ENCODE measurements at places on chromosomes 2 and 18. TPM values are rescaled to one million over a fixed set of nuclear protein-coding genes. Genes with fewer than 3 reads are reported as not detected.

DNA sequence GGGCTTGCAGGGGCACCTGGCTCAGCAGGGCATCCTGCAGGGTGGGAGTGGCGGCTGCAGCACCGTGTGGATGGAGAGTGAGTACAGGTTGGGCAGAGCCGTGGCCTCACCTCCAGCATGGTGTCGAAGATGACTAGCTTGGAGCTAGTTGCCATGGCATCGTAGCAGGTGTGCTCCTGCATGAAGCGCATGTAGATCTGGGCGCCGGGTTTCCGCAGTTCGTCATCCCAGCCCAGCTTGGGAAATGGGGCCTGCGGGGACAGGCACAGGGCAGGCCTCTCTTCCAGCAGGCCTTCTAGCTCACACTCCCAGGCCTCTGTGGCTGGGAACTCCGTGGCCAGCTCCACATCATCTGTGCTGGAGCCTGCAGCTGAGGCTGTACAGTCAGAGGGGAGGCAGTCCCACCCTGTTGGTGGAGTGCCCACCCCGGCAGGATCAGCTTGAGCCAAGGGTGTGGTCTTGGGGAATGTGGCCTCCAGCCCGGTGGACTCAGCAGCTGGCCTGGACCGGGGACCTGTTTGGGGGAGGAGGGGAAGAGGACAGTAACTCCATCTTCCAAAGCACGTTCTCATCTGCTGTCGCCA, 1.6 kb downstream of the PRKAG3 start:
- no peak for DNase-seq
- no peak overlapping the region for H3K4me3 ChIP-seq
- H3K36me3 ChIP-seq, result no peaks in the 10 kb centered on the region
- no peak overlapping the region for H3K27ac ChIP-seq
- H3K27me3 ChIP-seq, result no peaks in the 10 kb centered on the region

- DNase-seq, result no peak
- H3K4me1 ChIP-seq, result no peaks in the 10 kb centered on the region
- no peak overlapping the region for H3K27ac ChIP-seq
- no peak overlapping the region for H3K4me3 ChIP-seq
Observed at GRCh38 chr18:56575819-56576663, 62.4 kb downstream of the TXNL1 start.

GRCh38 chr2:216564611-216565010, 66.0 kb downstream of the RPL37A start:
- no peak overlapping the region for H3K4me3 ChIP-seq
- H3K4me1 ChIP-seq, result no peaks in the 10 kb centered on the region
- no peak overlapping the region for H3K27ac ChIP-seq
- no peaks in the 10 kb centered on the region for H3K36me3 ChIP-seq

- H3K27ac ChIP-seq, result peak overlapping the region; percentile 41
- no peaks in the 10 kb centered on the region for H3K36me3 ChIP-seq
- DNase-seq, result peak; percentile 67
- no peak overlapping the region for H3K4me3 ChIP-seq
- peaks cover 15% of the 10 kb centered on the region for H3K4me1 ChIP-seq
Observed at GRCh38 chr18:23281626-23282436, 146.5 kb downstream of the CABLES1 start.

GRCh38 chr2:72212486-72212855, 64.8 kb upstream of the CYP26B1 start:
- H3K36me3 ChIP-seq, result no peaks in the 10 kb centered on the region
- H3K4me1 ChIP-seq, result no peaks in the 10 kb centered on the region
- no peaks in the 10 kb centered on the region for H3K27me3 ChIP-seq
- no peak overlapping the region for H3K4me3 ChIP-seq

DNA sequence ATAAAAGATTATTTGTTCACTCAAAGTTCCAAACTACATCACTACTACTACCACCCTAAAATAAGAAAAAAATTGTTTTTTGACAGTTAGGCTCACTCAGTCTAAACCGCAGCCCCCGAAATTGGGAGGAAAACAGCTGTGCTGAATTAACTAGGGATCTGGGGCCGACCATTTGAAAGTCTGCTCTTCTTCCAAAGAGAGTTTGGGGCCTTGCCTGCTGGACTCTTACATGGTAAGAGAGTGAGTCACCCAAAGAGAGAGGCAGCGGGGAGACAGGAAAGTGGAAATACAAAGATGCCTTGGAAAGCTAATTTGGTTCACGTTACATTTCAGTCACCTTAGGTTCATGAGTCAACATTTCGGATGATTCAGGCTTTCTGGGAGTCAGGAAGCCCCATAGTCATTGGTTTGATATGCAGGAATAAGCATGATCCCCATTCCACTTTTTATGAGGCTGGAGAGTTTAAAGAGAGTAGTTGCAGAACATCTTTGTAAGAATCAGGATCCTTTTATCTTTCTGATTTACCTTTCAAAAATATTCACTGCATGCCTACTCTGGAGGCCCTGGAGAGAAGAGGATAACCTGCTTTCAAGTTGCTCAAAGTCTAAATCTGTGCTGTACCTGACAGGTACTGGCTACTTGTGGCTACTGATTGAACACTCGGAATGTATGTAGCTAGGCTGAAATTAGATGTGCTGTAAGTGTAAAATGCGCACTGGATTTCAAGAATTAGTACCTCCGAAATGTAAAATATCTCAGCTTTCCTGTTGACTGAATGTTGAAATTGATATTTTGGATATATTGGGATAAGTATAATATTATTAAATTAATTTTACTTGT, 995 bp upstream of the RTN4 start:
- H3K4me1 ChIP-seq, result peaks cover 4% of the 10 kb centered on the region
- peak; percentile 75 for DNase-seq
- no peaks in the 10 kb centered on the region for H3K27me3 ChIP-seq
- peak overlapping the region; percentile 100 for H3K27ac ChIP-seq

DNA sequence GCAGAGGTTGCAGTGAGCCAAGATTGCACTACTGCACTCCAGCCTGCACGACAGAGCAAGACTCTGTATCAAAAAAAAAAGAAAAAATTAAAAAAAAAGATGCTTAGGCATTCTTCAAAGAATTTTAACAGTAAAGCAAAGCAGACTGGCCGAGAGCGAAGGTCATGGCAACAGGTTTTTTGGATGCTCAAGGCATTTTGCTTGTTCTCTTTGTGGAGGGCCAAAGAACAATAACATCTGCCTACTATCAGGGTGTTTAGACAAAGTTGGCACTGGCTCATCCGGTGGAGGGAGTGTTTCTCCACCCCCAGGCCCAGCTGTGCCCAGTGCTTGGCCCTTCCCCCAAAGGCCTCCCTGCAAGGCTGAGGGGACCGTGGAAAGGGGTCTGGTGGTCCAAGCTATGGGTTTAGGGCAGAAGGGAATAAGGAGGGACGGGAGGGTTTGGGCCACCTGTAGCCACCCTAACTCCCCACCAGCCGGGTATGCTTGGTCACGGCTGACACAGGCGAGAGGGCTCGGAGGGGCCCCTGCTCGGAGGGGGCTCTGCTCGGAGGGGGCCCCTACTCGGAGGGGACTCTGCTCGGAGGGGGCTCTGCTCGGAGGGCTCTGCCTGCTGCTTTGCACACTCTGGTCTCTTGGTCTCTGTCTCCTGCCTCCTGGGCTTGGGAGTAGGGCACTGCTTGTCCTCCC, 26.7 kb upstream of the ALLC start:
- no peak overlapping the region for H3K4me3 ChIP-seq
- H3K27ac ChIP-seq, result no peak overlapping the region
- H3K4me1 ChIP-seq, result no peaks in the 10 kb centered on the region
- no peaks in the 10 kb centered on the region for H3K36me3 ChIP-seq
- DNase-seq, result no peak
- H3K27me3 ChIP-seq, result no peaks in the 10 kb centered on the region

- no peaks in the 10 kb centered on the region for H3K4me1 ChIP-seq
- no peak for DNase-seq
- H3K27me3 ChIP-seq, result no peaks in the 10 kb centered on the region
Observed at GRCh38 chr2:140630557-140630956, 1500.3 kb downstream of the LRP1B start.

- H3K27me3 ChIP-seq, result no peaks in the 10 kb centered on the region
- H3K4me3 ChIP-seq, result no peak overlapping the region
- H3K27ac ChIP-seq, result no peak overlapping the region
Observed at GRCh38 chr2:226362980-226363379, 436.6 kb downstream of the IRS1 start.

DNA sequence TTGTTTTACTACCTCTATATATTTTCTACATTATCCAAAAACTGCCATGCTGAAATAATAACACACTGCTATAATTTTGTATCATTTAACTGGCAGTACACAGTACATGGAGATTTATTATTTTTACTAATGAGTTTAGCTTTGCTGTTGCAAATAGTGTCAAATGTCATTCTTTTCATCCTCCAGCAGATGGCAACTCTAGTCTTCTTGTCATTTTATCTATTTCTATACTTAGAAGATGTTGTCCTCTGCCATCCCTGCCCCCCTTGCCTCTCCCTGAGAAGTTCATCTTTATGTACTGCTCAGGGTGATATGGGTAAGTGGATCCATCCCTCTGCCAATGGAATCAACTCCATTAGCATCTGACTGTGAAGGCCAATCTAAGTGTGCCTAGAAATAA, 21.7 kb upstream of the LRRTM1 start:
- H3K27ac ChIP-seq, result no peak overlapping the region
- H3K36me3 ChIP-seq, result no peaks in the 10 kb centered on the region
- no peaks in the 10 kb centered on the region for H3K4me1 ChIP-seq
- DNase-seq, result no peak
- no peak overlapping the region for H3K4me3 ChIP-seq

DNA sequence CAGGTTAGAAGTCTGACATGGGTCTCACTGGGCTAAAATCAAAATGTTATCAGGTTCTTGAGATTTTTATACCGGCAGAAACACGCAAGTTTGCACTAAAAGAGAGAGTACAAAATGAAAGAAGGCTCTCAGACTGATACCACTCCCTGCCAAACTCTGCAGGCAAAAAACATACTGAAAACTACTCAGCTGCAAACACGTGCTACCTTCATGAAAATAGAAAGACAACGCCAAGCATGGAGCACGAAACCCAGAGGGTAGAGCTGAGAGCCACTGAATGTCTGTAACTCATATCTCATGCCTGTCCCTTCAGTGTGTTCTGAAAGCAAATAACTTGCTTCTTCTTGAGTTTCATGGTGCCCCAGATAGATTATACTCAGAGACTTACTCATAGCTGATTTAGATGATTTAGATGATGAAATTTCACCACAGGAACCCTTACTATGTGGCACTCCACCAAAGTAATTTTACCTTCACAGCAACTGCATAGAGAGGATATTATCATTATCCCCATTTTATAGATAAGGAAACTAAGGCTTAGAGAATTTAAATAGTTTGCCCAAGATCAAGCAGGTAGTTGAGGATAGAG, 313.0 kb upstream of the SLC39A10 start:
- no peak for DNase-seq
- H3K4me3 ChIP-seq, result no peak overlapping the region
- no peaks in the 10 kb centered on the region for H3K36me3 ChIP-seq
- no peaks in the 10 kb centered on the region for H3K27me3 ChIP-seq

- H3K4me1 ChIP-seq, result no peaks in the 10 kb centered on the region
- no peaks in the 10 kb centered on the region for H3K36me3 ChIP-seq
- no peaks in the 10 kb centered on the region for H3K27me3 ChIP-seq
- H3K27ac ChIP-seq, result no peak overlapping the region
- no peak for DNase-seq
Observed at GRCh38 chr2:210324458-210324857, 9.5 kb upstream of the MYL1 start.

DNA sequence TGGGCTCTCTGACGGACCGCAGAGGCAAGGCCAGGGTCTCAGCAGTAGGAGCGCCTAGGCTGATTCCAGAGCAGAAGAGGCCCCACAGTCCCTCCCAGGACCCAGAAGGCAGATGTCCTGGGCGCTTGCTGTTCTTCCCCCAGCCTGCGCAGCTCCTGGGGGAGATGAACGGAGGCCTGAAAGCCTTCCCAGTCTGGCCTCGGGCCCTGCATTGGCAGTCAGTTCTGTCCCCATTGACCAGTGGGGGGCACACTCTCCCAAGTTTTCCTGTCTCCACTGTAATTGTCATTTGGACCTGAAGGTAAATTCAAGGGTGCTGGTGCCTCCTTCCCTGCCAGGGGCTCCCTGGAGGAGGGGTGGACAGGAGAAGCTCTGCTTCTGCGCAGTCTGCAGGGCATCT, 345.7 kb downstream of the CYP26B1 start:
- H3K27me3 ChIP-seq, result no peaks in the 10 kb centered on the region
- H3K4me3 ChIP-seq, result no peak overlapping the region
- no peaks in the 10 kb centered on the region for H3K36me3 ChIP-seq

DNA sequence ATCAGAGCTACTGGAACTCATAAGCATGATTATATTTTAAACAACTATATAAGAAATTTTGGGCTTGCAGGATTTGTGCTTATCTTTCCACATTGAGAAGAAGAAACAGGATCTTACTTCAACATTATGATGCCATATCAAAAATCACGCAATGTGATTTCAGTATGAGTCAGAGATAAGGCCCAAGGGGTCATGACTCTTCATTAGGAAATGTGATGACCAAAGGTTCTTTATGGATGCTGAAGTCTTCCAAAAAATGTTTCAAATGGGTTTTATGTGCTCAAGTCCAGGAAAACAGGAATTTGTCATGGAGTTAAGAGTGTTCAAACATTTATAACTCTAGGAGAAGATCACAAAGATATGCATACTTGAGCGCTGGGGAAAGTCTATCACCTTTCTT, 7.8 kb upstream of the SERPINB2 start:
- H3K4me3 ChIP-seq, result no peak overlapping the region
- no peak overlapping the region for H3K27ac ChIP-seq
- no peak for DNase-seq
- no peaks in the 10 kb centered on the region for H3K36me3 ChIP-seq

DNA sequence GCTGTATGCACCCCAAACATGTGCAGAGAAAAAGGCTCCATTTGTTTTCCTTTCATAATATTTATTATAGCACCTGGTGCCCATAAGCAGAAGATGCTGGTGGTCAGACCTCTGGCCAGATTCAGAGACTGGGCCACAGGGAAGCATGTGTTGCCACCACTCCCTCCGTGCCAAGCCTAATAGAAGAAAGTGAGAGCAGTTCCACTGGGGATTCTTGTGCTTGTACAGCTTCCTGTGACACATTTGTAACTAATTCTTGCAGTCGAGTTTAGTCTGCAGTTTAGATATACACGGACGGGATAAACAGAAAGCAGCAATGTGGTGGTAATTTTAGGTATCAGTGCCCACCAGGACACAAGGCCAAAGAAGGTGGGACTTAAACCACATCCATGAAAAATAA, 135.4 kb upstream of the PIEZO2 start:
- no peaks in the 10 kb centered on the region for H3K36me3 ChIP-seq
- no peaks in the 10 kb centered on the region for H3K4me1 ChIP-seq
- no peak overlapping the region for H3K27ac ChIP-seq
- no peaks in the 10 kb centered on the region for H3K27me3 ChIP-seq
- no peak overlapping the region for H3K4me3 ChIP-seq
- no peak for DNase-seq

DNA sequence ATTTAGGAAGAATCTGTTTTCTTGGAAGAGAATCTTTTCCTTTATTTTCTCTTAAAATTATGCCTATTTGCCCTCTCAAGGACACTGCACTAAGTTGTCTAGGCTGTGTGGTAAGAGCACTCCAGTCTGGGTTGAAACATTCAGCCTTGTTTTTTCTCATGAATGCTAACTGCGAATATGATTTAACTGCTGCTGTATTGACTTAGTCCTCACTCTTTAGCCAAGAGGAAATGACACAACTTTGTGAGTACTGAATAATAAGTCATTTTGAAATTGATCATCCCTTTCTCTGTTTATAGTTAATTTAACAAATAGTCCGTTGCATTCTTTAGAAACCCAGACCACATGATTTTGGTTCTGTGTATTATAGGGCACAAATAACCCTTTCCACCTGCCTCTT, 4.5 kb upstream of the RND3 start:
- H3K27ac ChIP-seq, result no peak overlapping the region
- H3K36me3 ChIP-seq, result no peaks in the 10 kb centered on the region
- no peak for DNase-seq
- no peak overlapping the region for H3K4me3 ChIP-seq

- H3K27me3 ChIP-seq, result no peaks in the 10 kb centered on the region
- H3K36me3 ChIP-seq, result no peaks in the 10 kb centered on the region
- H3K27ac ChIP-seq, result no peak overlapping the region
- DNase-seq, result no peak
- no peak overlapping the region for H3K4me3 ChIP-seq
Observed at GRCh38 chr2:122206101-122206500, 450.6 kb downstream of the TSN start.

The FARP2 gene
- total RNA-seq, result 40.3 TPM

The USP14 gene
- total RNA-seq, result 46.9 TPM

Data from breast epithelium (tissue), 4 donors.